Muscle of leg (tissue), 16 donors: ENCODE measurements at places on chromosomes 12 and 14. TPM values are rescaled to one million over a fixed set of nuclear protein-coding genes. Genes with fewer than 3 reads are reported as not detected.

GRCh38 chr14:56590535-56590960, 10.9 kb downstream of the TMEM260 start:
- H3K27me3 ChIP-seq, result no peaks in the 10 kb centered on the region
- peak; percentile 35 for DNase-seq
- no peak overlapping the region for H3K4me3 ChIP-seq
- peaks cover 3% of the 10 kb centered on the region for H3K4me1 ChIP-seq
- H3K36me3 ChIP-seq, result no peaks in the 10 kb centered on the region

GRCh38 chr14:20659336-20659735, 17.8 kb upstream of the OR6S1 start:
- peaks cover 81% of the 10 kb centered on the region for H3K27me3 ChIP-seq
- DNase-seq, result no peak

DNA sequence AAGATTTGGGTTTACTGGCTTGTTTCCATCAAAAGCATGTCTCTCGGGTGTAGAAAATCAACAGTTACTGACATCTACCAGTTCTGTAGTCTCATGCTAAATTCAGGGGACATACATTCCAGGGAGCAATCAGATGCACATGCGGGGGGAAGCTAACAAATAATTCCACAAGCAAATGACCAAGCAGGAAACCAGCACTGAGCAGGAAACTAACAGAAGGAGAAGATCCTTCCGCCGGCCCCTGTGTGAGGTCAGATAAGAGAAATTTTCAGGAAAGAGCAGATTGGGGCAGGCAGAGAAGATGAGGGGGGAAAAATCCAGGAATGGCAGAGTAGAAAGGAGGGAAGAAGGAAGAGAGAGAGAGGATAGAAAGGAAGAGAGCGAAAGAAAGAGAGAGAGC, 127.6 kb upstream of the TMCC3 start:
- no peak for DNase-seq
- no peaks in the 10 kb centered on the region for H3K27me3 ChIP-seq
- H3K36me3 ChIP-seq, result no peaks in the 10 kb centered on the region
- H3K27ac ChIP-seq, result no peak overlapping the region
- H3K4me1 ChIP-seq, result no peaks in the 10 kb centered on the region

DNA sequence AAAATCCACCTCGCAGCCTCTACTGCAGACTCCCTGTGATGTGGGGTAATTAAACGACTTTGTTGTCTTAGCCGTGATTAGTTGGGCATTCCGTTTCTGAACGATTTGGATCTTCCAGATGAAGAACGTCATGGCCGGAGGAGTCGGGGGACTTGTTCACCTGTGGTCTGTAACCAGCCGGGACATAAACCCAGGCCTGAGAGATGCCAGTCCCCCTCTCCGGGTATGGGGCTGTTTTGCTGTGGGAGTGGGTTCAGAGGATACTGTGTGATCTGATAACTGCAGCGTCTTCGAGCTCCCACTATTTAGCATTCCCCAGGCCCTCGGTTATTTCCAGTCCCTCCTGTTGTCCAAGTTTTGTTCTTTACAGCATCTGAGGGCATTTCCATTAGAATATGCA, 96.1 kb downstream of the PIWIL1 start:
- H3K4me3 ChIP-seq, result no peak overlapping the region
- DNase-seq, result no peak
- H3K27me3 ChIP-seq, result no peaks in the 10 kb centered on the region
- H3K27ac ChIP-seq, result no peak overlapping the region

The NANOG gene
- 0.04 TPM for total RNA-seq

- DNase-seq, result no peak
- H3K4me3 ChIP-seq, result no peak overlapping the region
- no peaks in the 10 kb centered on the region for H3K27me3 ChIP-seq
- H3K27ac ChIP-seq, result no peak overlapping the region
- no peaks in the 10 kb centered on the region for H3K36me3 ChIP-seq
Observed at GRCh38 chr12:16163146-16163545, 114.3 kb downstream of the SLC15A5 start.
